ENCODE measurements at places on chromosomes 6 and 20.

DNA sequence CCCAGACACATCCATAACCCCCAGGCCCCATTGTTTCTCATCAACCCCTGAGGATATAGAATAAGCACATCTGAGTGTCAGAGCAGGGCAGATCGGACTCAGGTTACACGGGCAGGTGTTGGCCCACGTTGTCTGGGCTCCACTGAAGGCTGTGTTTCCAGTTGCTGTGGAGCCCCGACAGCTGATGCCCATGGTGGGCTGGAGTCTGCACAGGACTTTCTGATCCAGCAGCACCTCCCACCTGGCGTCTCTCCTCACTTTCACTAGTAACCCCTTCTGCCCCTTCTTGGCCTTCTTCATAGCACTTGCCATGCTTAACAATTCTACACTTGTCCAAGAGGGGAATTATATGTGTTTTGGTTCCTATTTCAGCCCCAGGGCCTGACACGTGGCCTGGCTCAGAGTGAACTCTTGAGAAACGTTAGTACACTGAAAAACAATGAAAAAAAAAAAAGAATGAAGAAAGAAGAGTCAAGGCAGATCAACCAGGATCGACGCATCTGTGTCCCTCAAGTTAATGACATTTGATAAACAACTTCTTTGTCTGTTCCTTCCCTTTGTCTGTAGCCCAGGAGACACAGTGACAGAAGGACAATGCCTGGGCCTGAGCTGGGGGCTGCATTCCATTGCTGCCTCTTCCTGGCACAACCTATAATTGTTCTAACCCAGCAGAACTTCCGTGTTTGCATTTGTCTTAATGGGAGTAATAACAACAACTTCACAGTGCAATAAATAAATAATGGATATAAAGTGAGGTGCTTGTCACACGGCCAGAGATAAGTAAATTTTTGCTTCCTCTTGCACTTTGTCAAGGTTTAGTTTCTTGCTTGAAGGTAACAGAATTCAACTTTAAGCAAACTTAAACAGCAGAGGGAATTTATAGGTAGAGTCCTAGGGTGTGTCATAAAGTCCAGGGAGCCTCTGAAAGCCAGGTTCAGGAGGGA is 224.2 kb upstream of the SSTR4 start:
- DNase-seq, result peak; percentile 63

DNA sequence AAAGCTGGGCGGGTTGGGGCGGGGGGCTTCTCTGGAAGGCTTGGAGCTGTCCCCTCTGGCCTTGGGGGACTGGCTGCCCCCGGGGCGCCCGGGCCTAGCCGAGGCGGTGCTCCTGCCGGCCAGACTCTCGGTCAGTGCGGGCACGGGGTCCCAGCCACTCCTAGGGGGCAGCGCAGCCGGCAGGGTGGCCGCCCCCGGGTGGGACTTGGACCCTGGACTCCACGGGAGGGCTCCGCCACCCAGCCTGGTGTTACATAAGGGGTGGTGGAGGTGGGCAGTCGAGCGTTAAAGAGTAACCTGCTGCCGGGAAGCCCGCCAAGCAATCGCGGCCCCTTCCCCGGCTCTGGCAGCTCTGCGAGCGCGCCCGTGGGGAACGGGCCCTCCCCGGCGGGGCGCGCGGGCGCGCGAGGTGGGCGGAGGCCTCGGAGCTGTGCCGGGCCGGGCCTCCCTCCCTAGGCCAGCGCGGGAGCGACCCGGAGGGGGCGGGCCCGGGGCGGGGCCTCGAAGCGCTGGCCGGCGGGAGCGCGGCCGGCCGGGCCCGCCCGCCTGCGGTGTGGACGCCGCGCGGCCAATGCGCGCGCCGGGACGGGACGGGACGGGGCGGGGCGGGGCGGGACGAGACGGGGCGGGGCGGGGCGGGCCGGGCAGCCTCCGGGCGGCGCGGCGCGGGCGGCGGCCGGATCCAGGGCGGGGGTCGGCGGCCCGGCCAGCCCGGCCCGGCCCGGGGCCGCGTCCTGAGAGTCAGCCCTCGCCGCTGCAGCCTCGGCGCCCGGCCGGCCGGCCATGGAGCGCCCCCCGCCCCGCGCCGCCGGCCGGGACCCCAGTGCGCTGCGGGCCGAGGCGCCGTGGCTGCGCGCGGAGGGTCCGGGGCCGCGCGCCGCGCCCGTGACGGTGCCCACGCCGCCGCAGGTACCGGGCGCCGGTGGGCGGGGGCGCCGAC is at the start of gene SLC2A4RG:
Gene SLC2A4RG (plus strand): TSS at position 647 of the 940 bp plus-strand sequence. CDS start 137 bp downstream, at position 784.
- peak; percentile 88 for DNase-seq

GRCh38 chr6:132475925-132476324 is 37.0 kb downstream of the STX7 start:
- no peak for DNase-seq

GRCh38 chr6:107820338-107821261 is 3.5 kb downstream of the SCML4 start:
- peak; percentile 49 for DNase-seq

GRCh38 chr20:11267131-11267761 is 593.4 kb upstream of the JAG1 start:
- DNase-seq, result peak; percentile 60
